Activated CD8-positive, alpha-beta memory T cell treated with anti-CD3 and anti-CD28 coated beads for 4 hours (primary cell): ENCODE measurements at places on chromosomes 7 and 10.

GRCh38 chr7:95602421-95602820 is 6.1 kb upstream of the PDK4 start:
- DNase-seq: no peak

- DNase-seq: peak; percentile 11
Measured at GRCh38 chr7:155763691-155764437, 48.4 kb downstream of the SHH start.

DNA sequence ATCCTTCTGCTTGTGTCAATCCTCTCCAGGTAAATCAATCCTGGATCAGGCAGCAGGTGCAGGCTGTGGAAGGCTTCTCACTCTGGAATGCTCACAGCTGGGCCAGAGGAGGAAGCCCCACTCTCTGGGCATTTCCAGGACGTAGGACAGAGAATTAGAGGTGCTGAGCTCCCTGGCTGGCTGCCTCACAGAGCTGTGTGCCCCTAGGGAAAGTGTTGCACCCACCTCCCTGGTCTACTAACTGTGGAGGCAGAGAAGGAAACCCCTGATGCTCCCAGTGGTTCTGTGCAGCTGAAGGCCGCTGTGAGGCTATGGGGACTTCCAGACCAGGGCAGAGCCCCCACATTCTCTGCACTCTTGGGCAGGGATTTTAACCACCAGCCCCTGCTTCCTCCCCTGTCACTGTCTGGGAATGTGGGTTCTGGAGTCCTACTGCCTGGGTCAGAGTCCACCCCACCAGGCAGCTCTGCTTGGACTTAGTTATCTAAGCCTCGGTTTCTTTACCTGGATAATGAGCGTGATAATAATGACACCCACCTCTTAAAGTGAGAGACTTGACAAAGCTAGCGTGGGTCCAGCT is 73.5 kb upstream of the EEPD1 start:
- DNase-seq: no peak

DNA sequence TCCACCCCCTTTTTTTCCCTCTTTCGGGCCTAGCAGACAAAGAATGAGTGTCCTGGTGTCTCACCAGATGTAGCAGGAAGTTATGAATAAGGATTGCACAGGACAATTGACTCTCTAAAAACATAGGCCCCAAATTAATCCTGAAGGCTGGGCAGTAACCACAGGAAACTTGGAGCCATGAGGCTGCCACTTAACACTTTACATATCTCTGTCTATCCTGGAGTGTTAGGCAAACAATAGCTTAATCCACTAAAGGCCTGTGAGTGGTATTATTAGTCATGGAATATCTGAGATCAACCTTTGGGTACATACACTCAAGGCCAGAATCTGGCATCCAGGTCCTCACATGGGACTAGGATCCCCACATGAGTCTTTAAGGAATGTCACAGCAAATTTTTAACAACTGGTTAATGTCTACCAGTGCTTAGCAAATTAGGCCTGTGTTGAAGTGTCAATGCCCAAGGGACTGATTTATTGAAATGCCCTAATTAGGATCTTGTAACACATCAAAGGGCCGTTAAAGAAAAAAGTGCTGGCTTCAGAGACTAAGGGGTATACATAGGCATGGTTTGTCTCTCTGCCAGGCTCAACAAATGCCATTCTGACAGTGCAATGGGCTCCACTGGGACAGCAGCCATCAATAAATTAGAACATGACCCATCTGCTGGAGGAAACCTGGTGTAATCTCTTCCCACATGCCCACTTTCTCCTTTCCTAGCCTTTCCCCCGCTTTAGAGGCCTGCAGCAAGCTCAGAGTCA is 196.7 kb upstream of the TBX20 start:
- no peak for DNase-seq

DNA sequence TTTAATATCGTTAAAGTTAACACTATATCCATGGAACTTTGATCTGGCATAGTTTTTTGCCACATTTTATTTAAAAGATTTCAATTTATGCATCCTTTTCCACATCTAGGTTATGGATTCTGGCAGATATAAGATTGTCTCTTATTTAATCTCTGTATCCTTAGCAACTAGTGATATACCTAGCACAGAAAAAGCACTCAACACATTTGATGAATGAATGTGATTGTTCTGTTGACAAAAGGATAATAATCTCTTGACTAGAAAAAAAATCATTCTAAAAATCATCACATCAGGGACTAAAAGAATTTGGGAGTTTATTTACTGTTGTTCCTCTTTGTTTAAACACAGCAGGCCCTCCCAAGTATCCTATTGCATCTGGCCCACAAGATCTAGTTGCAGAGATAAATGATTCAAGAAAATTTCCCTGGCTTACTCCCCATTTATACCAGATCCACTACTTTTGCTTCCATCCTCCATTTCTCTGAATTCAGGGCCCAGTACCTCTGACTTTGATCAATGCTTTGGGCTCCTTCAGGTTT is 84.0 kb upstream of the C1GALT1 start:
- no peak for DNase-seq

DNA sequence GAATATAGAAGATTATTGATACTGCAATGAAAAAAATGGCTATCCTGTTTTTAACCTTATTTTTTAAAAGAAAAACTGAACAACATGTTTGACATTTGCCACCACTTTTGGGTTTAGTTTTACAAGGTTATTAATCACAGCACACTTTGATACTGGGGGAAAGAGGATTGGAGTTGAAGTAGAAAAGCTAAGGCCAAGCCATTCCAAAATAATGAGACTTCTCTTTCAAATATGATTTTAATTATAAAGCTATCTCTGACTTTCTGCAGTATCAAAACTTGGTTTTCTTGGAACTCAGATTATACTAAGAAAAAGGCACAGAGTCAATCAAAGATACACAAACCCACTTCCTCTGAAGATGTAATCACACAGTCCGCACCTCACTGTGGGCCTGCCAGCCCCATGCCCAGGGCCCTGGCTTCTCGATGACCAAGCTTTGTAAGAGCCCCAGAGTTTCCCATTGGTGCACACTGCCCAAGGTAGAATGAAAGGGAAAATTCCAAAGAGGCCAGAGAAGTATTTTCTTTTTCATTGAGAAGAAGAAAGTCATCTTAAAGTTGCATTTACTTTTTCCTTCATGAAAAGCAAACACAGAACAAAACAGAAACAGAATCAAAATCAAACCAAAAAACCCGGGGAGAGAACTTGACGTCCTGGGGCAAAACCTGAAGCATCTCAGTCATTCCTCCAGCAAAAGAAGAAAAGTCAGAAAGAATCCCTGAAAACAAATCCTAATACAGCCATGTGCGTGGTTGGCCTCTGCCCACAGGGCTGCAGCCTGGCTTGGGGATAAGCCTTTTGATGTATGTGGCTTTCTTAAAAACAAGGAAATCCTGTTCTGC is 187.7 kb upstream of the KLF6 start:
- DNase-seq: no peak

GRCh38 chr7:107931740-107932515 is 40.9 kb downstream of the DLD start:
- no peak for DNase-seq

- DNase-seq: no peak
Measured at GRCh38 chr7:18521945-18522566, 26.5 kb downstream of the HDAC9 start.

- no peak for DNase-seq
Measured at GRCh38 chr7:124881981-124882380, 47.6 kb downstream of the POT1 start.

GRCh38 chr10:72081772-72082590 is 6.4 kb downstream of the SPOCK2 start:
- DNase-seq: no peak

- no peak for DNase-seq
Measured at GRCh38 chr10:23696476-23696875, 257.6 kb downstream of the OTUD1 start.

- DNase-seq: no peak
Measured at GRCh38 chr7:151087245-151088018, 1.2 kb downstream of the AGAP3 start.

DNA sequence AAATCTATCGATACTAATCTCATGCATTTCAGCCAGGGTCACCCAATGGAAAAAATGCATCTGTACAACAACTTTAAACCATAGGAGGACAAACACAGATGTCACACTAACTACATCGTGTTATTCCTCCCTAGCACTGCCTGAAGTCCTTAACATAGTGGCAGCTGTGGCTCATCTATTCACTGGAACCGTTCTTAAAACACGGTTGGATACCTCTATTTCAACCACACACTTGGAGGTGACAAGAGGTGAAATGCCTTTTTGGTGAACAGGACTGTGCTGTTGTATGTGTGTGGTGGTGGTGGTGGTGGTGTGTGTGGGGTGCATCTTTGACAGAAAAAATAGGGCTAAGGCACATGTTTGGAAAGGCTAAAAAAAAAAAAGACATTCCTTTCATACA is 93.1 kb downstream of the NRP1 start:
- DNase-seq: no peak

GRCh38 chr10:124349231-124349995 is 69.3 kb downstream of the OAT start:
- no peak for DNase-seq

- DNase-seq: no peak
Measured at GRCh38 chr7:20529260-20529659, 86.2 kb upstream of the ABCB5 start.

GRCh38 chr10:104260775-104261115 is 6.1 kb downstream of the GSTO1 start:
- DNase-seq: no peak

GRCh38 chr7:12210179-12211053 is 678 bp upstream of the TMEM106B start:
- no peak for DNase-seq

DNA sequence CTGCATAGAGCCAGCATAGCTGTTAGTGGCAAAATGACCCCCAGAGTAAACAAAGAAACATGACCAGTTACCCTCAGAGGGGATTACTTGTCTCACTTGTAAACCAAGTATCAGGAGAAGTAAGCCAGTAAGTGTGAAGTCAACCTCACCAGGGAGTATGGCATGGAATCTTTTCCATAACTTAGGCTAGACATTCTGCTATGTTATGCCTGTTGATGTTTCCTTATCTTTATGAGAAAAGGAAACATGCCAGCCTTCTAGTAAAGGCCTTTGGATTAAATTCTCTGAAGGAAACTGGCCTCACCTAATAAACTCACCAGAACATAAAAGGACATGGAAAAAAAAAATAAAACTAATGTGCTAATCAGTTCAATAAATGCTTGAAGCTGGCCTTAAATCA is 87.7 kb downstream of the SEM1 start:
- DNase-seq: no peak

DNA sequence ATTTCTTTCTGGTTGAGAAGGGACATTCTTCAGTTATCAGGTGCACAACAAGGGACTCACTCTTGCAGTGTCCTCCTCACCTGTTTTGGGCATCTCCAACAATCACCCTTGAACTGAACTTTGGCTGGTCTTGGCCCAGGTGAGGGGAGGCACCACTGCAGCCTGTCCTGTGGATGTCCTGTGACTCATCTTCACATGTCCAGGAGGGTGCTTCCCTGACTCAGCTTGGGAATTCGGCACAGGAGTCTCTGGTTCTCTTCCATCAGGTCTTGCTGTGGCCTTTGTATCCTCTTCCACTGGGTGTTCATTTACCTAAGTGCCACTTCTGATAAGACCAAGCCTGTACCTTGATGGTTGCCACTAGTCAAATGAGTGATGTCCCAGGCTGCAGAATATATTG is 196.7 kb upstream of the MKI67 start:
- DNase-seq: no peak

DNA sequence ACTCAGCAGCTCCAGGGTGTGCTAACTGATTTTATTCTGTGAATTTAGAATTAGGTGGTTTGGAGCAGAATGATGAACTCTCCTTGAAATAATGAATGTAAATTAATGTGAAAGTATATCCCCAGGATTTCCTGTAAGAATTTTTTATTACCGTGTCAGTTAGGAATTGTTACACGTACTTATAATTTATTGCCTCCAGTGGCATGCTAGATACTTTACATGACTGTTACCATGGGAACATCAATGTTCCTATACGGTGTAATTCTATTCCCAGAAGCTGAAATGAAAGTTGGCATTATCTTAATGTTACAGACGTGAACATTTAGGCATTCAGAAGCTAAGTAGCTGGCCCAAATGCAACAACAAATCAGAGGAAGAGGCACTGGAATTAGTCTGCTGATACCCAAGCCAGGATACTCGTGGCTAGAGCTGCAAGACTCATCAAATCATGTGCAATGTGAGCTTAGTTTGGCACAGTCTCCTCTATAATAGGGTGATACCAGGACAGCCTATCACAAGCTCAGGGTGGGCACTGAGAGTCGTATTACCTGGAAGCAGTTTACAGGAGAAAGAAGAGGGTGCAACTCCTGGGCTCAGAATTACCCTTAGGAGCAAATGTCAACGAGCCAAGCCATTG is 30.0 kb upstream of the PRKAR2B start:
- no peak for DNase-seq

DNA sequence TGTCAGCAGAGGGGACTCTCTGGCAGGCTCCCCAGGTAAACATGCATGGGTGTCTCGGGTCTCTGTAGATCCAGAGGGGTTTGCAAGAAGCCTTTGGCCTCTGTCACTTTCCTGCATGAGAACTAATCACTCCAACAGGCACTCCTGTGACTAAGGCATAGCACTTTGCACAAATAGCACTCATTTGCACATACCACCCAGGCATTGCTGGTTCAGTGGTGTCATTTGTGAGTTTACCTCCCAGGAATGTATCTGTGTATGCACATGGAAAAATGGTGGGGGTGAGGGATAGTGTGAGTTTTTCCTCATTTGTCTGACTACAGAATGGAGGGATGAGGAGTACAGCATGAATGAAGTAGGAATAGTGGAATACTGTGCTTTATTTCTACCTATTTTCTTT is 39.5 kb downstream of the CNNM1 start:
- DNase-seq: no peak

DNA sequence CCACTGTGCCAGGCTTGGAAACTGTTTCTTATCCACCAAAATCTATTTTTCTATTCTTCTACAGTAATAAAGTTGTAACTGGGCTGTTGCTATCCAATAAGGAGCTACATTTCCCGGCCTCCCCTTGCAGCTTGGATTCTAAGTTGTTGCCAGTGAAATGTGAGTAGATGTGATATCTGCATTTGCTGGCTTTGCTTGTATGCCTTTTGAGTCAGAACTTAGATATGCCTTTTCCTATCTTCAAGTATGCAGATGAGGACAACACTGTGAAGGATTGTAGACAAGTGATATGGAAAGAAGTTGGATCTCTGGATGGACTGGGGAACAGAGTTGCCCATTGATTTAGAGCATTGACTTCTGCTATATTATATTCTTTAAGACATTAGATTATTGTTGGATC is 236.9 kb downstream of the REEP3 start:
- DNase-seq: no peak

DNA sequence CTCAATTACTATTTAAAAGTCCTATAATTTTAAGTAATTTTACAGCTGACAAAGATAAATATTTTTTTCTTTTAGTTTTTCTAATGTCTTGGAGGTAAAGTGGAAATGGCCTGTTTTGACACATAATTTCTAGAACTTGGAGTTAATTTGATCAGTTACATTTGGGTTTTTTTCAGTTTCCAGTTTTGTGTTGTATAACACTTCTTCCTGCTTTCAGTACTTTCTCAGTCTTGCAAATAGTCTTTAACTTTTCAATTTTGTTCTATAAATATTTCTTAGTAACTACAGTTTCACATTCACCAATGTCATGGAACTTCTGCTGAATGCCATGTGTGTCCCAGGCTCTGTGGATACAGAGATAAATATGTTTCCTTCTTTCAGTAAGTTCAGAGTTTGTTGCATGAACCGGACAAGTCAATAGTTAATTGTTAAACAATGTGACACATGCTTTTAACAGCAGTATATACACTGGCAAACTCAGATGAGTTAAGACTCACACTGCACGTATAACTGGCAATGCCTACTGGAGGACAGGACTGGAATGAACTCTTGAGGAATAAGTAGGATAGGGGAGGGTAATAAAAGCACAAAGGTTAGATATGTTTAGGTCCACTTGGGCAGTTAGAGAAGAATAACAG is 4.6 kb downstream of the SHOC2 start:
- no peak for DNase-seq

GRCh38 chr7:63072806-63073205 is 925.8 kb upstream of the ZNF722 start:
- no peak for DNase-seq
